H1 (cell line): ENCODE measurements at places on chromosomes 13 and 19. TPM values are rescaled to one million over a fixed set of nuclear protein-coding genes. Genes with fewer than 3 reads are reported as not detected.

PLVAP gene
- total RNA-seq: 0.27 TPM in 1 of 2 replicates, not detected in the other

DNA sequence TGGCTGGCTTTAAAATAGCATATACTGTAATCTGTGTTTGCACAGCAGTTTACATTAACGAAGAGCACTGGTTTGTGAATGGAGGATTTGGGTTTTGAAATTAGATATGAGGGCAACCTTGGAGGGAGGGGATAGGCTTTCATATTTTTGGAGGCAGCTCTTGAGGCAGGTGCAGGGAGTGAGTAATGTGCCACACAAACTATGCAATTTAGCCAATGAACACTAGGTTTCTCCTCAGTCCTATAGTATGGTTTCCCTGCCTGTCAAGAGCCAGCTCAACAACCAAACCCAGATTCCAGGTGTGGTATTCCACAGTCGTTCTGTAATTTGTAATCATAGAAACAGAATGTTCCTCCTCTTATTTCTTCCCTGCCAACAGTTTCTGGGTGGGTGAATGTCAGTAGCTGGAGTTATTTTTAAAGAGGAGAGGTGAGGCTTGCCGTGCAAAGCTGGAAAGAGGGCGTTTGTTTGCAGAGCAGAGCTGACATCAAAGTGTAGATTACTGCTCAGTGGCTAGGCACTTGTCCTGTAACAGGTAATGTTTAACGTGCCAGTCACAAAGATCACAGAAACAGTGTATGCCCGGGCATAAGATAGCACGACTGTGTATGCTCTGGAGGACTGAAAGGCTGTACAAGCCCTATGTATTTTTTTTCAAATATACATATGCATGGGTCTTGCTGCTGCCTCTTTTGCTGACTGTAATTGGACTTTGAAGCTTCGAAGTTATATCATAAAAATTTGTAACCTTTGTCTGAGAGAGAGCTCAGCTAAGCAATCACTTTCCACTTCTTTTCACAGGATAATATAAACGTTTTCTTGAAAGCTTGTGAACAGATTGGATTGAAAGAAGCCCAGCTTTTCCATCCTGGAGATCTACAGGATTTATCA lies 124.2 kb downstream of the LMO7 start:
- no peak for DNase-seq

DNA sequence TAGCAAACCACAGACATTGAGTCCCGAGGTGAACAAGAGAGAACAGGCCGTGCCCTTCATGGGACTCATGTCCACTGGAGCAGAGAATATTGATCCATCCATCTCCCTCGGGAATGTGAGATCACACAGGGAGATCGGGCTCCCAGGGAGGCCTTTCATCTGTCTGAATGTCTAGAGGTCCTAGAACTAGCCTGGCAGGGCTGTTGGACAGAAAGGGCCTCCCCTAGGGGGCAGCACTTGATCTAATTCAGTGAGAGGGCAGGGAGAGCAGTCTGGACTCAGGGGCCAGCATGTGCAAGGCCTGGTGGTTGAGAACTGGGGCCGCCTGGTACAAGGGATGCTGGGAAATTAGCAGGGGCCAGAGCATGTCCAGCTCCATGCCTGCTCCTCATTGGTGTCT lies 4.3 kb downstream of the RUVBL2 start:
- DNase-seq: no peak

PSG2 gene
- not detected in 2 replicates for total RNA-seq

DNA sequence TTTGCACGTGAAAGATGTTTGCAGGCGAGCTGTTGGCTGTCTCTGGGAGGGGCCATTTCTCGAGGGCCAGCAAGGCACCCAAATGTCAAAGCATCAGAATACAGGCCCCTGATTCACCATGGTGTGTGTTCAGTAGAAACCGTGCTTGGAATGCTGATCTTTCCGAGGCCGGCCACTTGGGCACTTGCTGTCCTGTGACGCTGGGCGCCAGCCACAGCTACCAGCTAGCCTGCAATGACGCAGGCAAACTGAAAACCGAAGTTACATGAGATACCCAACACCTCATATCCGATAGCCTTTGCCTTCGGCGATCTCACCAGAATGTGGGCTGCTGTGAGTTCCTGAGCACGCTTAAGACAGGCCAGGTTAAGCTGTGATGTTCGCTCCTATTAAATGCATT lies 12.0 kb downstream of the THOP1 start:
- DNase-seq: no peak

DNA sequence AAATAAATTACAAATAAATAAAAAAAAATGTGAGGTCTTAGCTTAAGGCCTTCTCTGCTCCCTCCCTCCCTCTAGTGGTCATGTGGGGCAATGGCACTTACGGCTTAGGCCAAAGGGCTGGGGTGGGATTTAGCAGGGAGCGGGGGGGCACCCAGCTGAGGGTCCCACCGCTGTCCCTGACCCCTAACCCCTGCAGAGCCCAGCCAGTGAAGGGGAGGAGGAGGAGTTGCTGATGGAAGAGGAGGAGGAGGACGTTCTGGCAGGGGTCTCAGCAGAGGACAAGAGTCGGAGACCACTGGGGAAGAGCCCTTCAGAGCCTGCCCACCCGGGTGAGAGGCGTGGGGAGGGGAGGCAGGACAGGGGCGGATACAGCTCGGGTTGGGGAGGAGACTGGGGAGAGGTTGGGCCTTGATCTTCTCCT lies 9.3 kb downstream of the MPND start:
- DNase-seq: no peak

CTXN1 gene
- 58.0 and 64.5 TPM in 2 replicates for total RNA-seq

GRCh38 chr13:68927387-68928026 lies 1180.1 kb upstream of the ATXN8OS start:
- DNase-seq: peak; percentile 43

MBD3L3 gene
- total RNA-seq: not detected in 2 replicates

DNA sequence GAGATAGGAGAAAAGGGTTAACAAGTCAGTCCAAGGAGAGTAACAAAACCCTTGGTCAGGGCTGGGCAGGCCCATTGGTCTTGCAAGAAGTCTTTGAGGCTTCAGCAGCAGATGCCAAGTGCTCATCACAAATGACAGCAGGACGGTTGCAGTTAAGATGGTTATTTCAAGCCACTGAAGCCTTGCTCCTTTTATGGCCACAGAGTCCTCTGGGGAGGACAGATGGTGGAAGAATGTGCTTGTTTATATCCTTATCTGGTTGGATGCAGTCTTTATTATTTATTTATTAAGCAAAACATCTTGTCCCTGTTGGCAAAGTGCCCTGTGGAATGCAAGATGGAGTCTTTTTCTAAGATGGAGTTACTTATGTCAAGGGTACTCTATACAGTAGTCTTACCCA lies 19.2 kb upstream of the ZNF331 start:
- no peak for DNase-seq

GRCh38 chr19:6032827-6033226 lies 54.9 kb upstream of the RANBP3 start:
- peak; percentile 16 for DNase-seq

CYP4F2 gene
- not detected in 2 replicates for total RNA-seq

SMIM24 gene
- 3.3 and 3.8 TPM in 2 replicates for total RNA-seq

LILRA5 gene
- not detected in 2 replicates for total RNA-seq

GRCh38 chr13:45500492-45501174 lies 35.9 kb downstream of the COG3 start:
- DNase-seq: no peak

GRCh38 chr13:73240193-73240592 lies 181.4 kb downstream of the KLF5 start:
- DNase-seq: no peak

DNAJB1 gene
- total RNA-seq: 62.6 and 62.9 TPM in 2 replicates

GRCh38 chr13:61463024-61463423 lies 47.4 kb upstream of the PCDH20 start:
- DNase-seq: no peak

PRSS57 gene
- total RNA-seq: not detected in 2 replicates
